Dorsolateral prefrontal cortex (tissue), 122 donors: ENCODE measurements at places on chromosomes 2 and 18. TPM values are rescaled to one million over a fixed set of nuclear protein-coding genes. Genes with fewer than 3 reads are reported as not detected.

DNA sequence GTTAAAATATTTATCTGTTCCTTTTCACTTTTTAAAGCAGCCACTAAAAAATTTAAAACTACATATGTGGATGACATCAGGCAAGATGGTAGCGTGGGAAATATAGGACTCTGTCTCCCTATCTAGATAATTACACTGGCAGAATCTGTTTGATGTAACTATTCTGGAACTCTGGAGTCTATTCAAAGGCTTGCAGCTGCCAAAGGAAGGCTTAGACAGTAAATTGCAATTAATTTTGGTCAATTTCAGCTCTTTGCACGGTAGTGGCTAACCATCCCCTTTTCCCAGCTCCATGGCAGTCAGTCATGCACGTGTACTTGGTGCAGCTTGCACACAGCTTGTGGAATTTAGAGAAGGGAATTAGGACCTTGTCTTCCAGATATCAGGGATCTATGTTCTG is 135.2 kb downstream of the RAB3GAP1 start:
- DNase-seq: no peak

Gene RGPD3
- 0.77 TPM for total RNA-seq

DNA sequence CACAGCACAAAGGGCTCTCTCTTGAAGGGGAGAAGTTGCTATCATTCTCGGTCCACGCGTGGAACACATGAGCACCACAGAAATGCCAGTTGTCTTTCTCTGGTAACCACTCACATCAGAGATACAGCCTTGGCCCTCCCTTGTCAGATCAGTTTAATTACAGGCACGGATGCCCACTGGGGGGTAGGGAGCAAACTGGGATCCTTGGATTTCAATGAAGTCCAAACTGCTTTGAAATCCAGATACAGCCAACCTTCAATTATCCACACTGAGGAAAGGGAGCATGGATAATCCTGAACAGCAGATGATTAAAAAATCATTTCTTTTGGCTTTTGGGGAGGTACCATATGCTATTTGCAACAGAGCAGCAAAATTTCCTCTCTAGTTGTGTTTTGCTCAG is 63.7 kb upstream of the DAPL1 start:
- no peak for DNase-seq

Gene SFTPB
- not detected for total RNA-seq
